ENCODE measurements at places on chromosomes 4 and X.

DNA sequence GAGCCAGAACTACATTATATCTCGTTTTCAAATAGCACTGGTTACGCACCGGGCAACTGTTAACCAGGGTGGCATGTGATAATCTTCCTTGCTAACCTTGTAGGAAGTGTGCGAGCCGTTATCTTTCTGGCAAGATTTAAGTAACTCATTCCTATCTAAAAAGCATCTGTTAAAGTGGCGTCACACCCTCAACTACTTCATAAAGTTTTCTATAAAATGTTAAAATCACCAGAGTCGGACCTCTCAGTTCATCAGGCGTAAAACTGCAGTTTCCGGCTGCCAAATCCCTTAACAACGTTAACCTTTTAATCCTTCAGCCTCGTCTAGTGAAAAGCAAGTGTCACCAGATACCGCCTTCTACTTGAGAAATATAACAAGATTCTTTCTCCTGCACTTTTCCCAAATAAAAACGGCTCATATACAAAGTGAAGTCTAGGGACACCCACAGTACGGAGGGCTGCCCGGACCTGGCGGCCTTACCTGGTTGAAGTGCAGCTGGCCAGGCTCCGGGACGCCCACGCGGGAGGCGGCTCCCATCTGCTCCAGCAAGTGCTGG is 1.2 kb downstream of the SLC39A8 start:
- DNase-seq, result peak; percentile 35

DNA sequence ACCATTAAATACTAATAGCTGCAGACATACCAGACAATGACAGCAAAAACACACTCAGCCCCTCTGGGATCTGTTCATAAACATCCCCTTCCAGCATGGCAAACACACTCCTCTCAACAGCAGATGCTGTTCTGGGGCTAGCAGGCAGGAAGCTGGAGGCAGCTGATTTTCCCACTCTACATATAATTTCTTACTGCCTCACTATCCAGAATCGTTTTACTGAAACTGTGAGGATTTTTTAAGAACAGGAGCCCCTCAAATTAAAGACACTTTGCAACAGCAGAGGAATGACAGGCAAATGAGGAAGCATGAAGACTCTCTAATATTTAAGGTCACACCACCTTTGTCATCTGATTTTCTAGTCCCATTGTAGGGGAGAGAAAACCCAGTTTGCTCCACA is 2.2 kb downstream of the MAPK10 start:
- no peak for DNase-seq

- DNase-seq, result no peak
These were observed 56.4 kb downstream of the SCFD2 start for GRCh38 chr4:53309321-53310040.

GRCh38 chrX:72621163-72621562 is 48.5 kb upstream of the HDAC8 start:
- no peak for DNase-seq

DNA sequence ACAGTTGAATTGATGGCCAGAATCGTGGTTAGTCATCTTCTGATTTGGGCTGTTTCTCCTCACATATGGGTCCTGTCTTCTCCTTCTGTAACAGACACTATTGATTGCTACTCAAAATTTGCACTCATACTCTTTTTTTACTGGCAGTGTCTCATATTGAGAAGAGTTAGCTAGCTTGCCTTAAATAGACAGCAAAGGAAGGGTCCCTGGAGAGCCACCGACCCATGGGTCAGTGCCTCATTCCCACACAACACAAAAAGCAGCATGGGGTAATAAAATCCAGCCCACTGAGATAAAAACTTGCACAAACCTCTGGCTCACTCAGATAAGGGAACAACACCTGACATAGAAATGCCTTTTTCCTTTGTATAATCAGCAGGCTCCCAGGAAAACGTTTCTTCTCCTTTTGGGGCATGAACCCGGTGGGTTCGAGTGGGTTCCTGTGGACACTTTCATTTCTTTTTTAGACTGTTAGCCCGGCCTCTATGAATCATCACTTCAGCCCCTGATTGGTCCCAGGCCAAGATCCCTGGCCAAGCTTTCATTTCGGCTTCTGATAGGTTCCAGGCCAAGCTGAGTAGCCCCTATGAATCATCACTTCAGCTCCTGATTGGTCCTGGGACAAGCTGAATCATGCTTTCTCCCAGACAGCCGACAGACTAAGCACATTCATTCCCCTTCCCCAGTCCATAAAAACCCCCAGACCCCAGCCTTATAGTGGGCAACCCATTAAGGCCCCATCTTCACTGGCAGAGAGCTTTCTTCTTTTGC is 408.1 kb downstream of the DCAF12L2 start:
- DNase-seq, result peak; percentile 80
